Activated naive CD4-positive, alpha-beta T cell treated with anti-CD3 and anti-CD28 coated beads, Interleukin-2, amount 50 U/mL, for 16 hours (primary cell): ENCODE measurements at places on chromosomes 6 and 20.

DNA sequence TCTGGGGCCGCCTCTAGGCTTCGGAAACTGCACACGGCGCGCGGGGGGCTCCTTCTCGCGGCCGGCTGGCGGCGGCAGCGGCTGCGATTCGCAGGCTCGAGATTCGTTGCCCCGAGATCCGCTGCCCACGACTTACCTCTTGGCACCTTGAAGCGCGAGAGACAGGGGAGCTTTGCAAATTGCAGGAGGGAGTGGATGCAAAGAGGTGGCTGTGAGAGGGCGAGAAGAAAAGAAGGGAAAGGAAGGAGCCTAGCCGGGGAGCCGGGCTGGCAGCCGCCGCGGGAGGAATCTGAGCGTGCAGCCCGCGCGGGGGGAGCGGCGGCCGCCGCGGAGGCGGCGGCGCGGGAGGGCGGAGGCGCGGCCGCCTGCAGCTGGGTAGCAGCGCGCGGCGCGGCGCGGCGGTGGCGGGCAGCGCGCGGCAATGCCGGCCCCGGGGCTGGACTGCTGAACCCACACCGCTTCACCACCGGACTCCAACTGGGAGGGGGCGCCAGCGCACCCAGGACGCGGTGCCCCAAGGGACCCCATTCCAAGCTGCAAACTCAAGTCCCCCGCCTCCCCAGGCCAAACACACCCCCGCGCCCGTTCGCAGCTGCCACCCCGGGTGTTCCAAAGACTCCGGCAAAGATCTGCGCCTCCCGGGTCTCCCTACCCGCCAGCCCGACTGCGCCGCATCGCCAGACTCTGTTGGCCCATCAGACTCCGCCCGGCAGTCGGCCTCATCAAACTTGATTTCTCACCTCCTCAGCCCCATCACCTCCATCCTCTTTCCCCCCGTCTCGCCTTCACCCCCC lies 44.2 kb upstream of the SUPT3H start:
- DNase-seq: peak; percentile 41

DNA sequence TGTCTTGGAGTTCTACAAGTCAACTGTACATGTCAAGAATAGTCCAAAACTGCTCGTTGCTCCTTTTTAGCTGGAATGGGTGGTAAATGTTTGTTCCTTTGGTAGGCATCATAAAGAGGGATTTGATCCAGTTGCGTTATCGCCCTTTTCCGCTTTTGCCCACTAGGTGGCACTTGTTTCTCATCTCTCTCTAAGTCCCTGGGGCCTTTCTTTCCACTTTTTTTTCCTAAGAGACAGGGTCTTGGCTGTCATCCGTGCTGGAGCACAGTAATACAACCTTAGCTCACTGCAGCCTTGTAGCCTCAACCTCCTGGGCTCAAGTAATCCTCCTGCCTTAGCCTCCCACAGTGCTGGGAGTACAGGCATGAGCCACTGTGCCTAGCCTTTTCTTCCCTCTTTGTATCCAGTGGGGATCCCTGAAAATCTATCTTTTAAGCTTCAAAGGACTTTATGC lies 20.7 kb downstream of the GTPBP2 start:
- DNase-seq: peak; percentile 59

DNA sequence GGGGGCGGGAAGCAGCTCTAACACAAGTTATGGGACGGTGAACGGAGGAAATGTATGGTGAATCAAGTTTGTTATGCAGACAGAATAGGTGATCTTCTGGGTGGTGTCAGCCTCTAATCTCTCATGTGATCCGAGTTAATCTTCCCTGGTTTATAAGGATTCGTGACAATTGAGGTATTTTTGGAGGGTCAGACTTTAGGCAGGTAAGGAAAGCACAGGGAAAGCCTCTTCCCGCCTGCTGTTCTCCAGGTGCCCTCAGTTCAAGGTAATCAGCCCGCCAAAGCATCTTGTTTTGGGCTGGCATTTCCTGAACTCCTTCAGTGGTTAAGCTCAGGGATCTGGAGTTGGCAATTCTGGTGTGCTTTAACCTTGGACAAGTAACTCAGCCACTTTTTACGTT lies 1.2 kb downstream of the CSTF1 start:
- DNase-seq: no peak

GRCh38 chr20:25194333-25194972 lies 1.1 kb upstream of the ENTPD6 start:
- DNase-seq: no peak

DNA sequence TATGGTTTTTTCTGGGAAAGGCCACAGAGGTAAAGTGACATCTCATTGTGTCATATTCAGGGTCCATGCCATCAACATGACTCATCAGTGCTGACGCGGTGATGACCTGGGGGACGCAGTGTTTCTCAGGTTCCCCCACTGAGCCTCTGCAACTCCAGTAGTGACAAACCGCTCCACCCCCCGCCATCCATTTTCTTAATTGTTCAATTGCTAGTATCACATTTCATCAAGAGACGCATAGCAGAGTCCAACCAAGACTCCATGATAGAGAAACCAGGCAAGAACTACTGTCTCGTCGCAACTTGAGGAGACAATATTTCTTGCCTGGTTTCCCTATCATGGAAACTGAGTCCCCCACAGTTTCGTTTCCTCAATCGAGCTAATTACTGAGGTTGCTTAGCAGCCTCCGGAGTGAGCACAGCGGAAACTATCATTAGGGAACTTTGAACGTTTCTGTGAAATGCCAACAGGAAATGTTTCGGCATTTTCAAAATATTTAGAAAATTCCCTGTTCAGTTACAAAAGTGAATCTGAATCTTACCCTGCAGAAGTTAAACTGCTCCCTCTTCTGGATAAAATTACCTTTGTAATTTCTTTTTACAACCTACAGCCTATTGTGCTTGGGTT lies 12.2 kb upstream of the SERPINB1 start:
- DNase-seq: peak; percentile 73

GRCh38 chr20:58048096-58048702 lies 180.3 kb downstream of the ANKRD60 start:
- no peak for DNase-seq

DNA sequence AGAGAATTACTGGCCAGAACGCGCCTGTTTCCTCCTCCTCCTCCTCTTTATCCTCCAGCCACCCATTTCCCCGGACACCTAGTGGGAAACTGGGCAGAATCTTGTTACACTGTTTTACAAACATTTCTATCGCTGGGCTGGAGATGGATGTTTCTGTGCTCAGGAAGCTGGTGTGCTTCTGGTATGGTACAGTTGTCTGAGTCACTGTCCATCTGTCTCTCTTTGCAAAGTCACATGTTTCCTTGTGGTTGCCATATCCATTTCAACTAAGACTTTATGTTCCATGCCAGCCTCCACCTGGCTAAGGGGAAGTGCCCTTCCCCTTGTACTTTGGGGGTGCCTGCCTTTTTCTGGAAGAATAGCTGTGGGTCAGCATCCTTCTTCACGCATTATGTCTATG lies 52.9 kb upstream of the SLC22A16 start:
- DNase-seq: no peak

- no peak for DNase-seq
Observed at GRCh38 chr20:62999580-62999979, 7.2 kb downstream of the BHLHE23 start.

DNA sequence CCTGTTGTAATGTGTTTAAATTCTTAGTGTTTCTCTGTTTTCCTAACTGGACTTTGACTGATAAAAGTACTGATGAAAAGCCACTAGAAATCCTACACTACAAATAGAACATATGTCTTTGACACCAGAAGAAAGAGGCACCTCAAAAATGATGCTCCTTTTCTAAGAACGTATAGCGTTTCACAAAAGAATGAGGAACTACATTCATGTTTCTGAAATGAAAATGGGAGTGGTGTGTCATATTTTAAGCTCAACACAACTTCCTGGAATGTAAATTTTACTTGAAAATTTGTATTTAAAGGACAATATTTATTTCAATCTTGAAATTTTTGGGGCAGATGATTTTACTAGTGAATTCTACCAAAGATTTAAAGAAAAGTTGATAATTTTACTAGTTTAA lies 35.3 kb downstream of the KIAA0408 start:
- DNase-seq: no peak

DNA sequence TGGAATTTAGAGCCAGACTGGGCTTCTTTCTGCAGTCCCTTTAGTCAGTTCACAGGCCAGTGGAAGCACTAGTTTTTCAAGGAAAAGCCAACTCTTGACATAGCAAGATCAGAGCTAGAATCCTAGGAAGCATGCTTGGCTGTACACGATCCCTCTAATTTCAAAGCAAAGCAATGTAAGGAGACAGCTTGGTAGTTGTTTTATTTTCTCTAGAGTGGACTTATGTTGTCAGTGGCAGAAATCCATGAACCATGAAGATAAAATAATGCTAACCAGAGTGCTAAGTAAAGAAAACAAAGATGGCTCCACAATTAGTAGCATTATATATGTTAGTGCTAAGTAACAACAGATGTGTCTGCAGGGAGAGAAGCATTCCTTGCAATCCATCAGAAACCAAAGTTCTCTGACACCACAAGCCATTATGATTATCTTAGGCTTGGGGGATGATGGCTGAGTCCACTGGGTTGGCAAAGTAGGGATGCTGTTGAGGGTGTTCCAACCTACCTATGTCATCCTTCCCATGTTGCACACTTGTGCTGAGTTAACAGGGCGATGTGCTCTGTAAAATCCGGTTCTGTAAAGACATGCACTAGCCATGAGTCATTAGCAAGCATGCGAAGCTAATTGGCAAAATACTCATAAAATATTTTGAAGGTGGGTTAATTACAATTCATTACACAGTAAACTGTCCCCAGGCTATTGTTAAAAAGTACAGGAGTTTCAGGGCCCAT lies 115.2 kb downstream of the BMP2 start:
- DNase-seq: no peak

DNA sequence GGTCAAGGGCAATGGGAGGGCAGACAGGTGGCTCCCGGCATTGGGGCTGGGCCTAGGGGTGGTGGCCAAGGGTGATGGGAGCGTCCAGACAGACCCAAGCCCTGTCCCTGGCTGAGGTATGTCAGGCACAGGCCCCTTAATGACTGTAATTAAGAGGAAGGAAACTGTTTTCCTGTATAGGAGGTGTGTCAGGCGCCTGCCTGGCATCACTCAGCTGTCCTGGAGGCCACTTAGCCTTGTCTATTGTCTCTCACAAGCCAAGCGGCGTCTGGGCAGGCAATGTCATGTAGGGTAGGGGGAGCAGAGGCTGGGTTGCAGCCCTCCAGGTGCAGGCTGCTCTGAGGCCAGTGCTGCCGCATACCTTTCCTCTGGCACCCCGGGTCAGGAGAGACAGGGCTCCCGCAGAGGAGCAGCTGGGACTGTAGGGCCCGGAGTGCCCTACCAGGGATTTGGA lies 3.9 kb upstream of the FAM83C start:
- no peak for DNase-seq

DNA sequence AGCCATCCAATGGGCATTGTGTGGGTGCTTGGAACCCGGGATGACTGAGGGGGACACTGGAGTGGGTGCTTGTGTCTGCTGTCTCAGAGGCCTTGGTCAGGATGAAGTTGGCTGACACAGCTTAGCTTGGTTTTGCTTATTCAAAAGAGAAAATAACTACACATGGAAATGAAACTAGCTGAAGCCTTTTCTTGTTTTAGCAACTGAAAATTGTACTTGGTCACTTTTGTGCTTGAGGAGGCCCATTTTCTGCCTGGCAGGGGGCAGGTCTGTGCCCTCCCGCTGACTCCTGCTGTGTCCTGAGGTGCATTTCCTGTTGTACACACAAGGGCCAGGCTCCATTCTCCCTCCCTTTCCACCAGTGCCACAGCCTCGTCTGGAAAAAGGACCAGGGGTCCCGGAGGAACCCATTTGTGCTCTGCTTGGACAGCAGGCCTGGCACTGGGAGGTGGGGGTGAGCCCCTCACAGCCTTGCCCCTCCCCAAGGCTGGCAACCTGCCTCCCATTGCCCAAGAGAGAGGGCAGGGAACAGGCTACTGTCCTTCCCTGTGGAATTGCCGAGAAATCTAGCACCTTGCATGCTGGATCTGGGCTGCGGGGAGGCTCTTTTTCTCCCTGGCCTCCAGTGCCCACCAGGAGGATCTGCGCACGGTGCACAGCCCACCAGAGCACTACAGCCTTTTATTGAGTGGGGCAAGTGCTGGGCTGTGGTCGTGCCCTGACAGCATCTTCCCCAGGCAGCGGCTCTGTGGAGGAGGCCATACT lies 49.4 kb downstream of the PYGB start:
- no peak for DNase-seq

- DNase-seq: no peak
Observed at GRCh38 chr20:59945175-59945574, 5.0 kb downstream of the FAM217B start.

GRCh38 chr20:17365831-17366230 lies 139.0 kb downstream of the PCSK2 start:
- DNase-seq: no peak

DNA sequence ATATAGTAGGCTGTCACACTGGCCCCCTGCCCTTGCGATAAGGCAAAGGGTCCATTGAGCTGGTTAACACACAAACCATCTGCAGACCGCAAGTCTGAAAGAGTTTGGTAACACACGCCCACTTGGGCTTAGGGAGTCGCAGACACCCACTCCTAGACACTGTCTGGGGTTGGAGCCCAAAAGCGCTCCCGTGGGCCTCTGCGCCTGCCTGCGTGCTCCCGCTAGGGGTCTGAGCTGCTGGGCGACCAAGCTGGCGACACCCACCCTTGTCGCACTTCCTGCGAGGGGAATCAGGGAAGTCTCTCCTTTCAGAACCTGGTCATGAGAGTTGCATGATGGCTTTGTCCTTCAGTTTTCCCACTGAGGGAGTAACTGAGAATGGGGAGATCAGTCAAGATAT lies 653.0 kb downstream of the HTR1B start:
- no peak for DNase-seq

GRCh38 chr6:113873043-113873667 lies 16.0 kb downstream of the MARCKS start:
- no peak for DNase-seq

DNA sequence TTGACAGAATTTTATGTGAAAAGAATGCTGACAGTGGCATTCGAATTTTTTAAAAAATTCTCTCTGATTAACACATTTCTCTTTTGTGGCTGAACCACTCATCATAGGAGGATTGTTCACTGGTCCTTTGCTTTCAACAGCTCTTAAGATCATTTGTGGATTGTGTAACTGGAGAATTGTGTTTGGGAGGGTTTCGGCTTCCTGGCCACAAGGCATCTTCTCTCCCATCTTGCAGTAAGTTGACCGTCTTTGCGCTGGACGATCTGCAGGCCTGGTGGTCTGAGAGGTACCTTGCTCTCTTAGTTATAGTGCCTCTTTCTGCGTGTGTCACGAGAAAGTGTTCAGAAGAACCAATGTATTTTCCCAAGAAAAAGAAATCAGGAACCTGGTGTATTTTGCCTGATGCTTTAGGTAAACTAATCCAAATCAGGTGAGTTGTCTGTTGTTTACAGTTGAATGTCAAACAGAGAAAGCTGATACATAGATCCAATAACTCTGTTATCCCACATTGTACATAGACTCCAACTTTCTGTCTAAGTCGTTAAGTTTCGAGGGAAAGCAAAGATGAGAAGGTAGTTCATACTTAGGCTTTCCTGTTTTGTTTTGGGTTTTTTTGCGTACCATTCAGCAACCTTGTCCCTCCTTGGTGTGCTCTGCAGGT lies 14.8 kb upstream of the EXOC2 start:
- no peak for DNase-seq

- no peak for DNase-seq
Observed at GRCh38 chr20:50273601-50274491, 83.2 kb downstream of the CEBPB start.

DNA sequence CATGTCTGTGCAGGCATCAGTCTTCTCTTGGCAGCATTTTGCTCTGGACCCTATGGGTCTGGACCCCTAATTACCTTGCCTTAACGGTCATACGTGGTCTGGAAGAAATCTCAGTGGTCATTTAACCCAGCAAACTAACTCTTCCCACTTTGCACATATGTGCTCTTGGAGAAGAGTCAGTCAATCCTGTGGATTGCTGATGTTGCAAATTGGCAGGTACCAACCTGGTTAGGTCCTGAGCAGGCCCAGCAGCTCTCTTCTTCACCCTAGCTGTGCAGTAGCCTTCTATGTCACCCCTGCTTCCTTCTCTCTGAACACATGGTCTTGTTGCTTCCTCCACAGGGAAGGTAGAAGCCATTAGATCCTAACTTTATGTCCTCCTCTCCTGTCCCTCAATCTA lies 1.6 kb downstream of the CEP43 start:
- no peak for DNase-seq
